T-helper 17 cell (primary cell): ENCODE measurements at places on chromosomes 2 and 18.

GRCh38 chr2:181308766-181309515, 148.2 kb upstream of the ITGA4 start:
- H3K4me3 ChIP-seq, result peak overlapping the region; percentile 74
- H3K27ac ChIP-seq, result peak overlapping the region; percentile 99
- peaks cover 2% of the 10 kb centered on the region for H3K36me3 ChIP-seq
- DNase-seq, result no peak

GRCh38 chr2:161954103-161954502, 119.9 kb downstream of the DPP4 start:
- no peak for DNase-seq
- peaks cover 2% of the 10 kb centered on the region for H3K36me3 ChIP-seq
- peaks cover 42% of the 10 kb centered on the region for H3K4me1 ChIP-seq
- peak overlapping the region; percentile 93 for H3K27ac ChIP-seq
- peak overlapping the region; percentile 55 for H3K4me3 ChIP-seq
- no peaks in the 10 kb centered on the region for H3K27me3 ChIP-seq

- no peak overlapping the region for H3K27ac ChIP-seq
- peaks cover 5% of the 10 kb centered on the region for H3K4me1 ChIP-seq
- H3K27me3 ChIP-seq, result peaks cover 48% of the 10 kb centered on the region
Observed at GRCh38 chr2:58427572-58428095, 186.5 kb upstream of the FANCL start.

GRCh38 chr2:11998626-11999378, 252.4 kb downstream of the LPIN1 start:
- H3K27ac ChIP-seq, result peak overlapping the region; percentile 3
- peaks cover 9% of the 10 kb centered on the region for H3K27me3 ChIP-seq
- peaks cover 16% of the 10 kb centered on the region for H3K4me1 ChIP-seq
- no peak overlapping the region for H3K4me3 ChIP-seq
- H3K36me3 ChIP-seq, result peaks cover 2% of the 10 kb centered on the region

DNA sequence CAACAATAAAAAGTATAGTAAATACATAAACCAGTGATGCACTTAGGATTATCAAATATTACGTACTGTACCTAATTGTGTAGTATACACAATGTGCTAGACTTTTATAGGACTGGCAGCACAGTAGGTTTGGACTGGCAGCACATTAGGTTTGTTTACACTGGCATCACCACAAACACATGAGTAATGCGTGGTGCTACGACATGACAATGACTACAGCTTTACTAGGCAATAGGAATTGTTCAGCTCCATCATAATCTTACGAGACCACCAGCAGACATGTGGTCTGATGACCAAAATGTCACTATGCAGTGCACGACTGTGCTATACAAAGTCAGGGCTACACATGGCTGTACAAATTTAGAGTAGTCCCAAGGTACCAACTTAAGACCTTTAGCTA, 2.3 kb downstream of the MBOAT2 start:
- H3K27me3 ChIP-seq, result peaks cover 13% of the 10 kb centered on the region
- no peaks in the 10 kb centered on the region for H3K36me3 ChIP-seq
- H3K4me3 ChIP-seq, result no peak overlapping the region

DNA sequence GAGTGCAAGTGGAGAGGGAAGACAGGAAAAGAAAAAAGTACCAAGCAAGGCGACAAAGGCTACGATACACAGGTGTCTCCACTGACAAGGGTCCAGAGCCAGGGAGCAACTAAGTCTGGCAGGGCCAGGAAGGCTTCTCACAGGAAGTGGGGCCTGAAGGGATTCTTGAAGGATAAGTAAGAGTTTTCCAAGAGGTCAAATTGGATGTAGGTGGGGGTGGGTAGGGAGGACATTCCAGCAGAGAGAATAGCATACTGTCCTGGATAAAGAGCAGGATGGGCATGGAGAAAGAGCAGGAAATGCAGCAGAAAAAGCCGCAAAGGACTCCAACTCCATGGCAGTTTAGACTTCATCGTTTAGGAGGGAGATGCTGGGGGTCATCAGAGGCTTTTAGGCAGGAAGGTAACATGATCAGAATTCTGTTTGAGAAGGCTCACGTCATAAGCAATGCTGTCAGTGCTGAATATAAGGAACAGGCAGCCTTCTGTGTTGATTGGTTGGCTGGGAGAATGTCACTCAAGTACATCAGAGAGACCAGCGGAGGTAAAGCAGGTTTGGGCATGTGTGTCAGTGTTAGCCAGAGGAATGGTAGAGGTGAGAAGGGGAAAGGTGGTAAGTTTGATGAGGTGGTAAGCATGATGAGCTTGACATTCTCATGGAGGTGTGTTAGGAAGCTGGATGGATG, 35.1 kb downstream of the ARHGAP25 start:
- H3K27me3 ChIP-seq, result no peaks in the 10 kb centered on the region
- peak overlapping the region; percentile 78 for H3K4me3 ChIP-seq
- peaks cover 95% of the 10 kb centered on the region for H3K4me1 ChIP-seq
- H3K36me3 ChIP-seq, result peaks cover 8% of the 10 kb centered on the region
- peak overlapping the region; percentile 94 for H3K27ac ChIP-seq
- no peak for DNase-seq

GRCh38 chr2:30162806-30163205, 16.0 kb downstream of the YPEL5 start:
- H3K4me1 ChIP-seq, result peaks cover 29% of the 10 kb centered on the region
- no peak for DNase-seq
- H3K27ac ChIP-seq, result peak overlapping the region; percentile 95
- peaks cover 13% of the 10 kb centered on the region for H3K36me3 ChIP-seq
- H3K4me3 ChIP-seq, result peak overlapping the region; percentile 84

- peaks cover 2% of the 10 kb centered on the region for H3K36me3 ChIP-seq
- no peak overlapping the region for H3K27ac ChIP-seq
- peaks cover 15% of the 10 kb centered on the region for H3K27me3 ChIP-seq
Observed at GRCh38 chr2:225310745-225311144, 88.8 kb upstream of the NYAP2 start.

DNA sequence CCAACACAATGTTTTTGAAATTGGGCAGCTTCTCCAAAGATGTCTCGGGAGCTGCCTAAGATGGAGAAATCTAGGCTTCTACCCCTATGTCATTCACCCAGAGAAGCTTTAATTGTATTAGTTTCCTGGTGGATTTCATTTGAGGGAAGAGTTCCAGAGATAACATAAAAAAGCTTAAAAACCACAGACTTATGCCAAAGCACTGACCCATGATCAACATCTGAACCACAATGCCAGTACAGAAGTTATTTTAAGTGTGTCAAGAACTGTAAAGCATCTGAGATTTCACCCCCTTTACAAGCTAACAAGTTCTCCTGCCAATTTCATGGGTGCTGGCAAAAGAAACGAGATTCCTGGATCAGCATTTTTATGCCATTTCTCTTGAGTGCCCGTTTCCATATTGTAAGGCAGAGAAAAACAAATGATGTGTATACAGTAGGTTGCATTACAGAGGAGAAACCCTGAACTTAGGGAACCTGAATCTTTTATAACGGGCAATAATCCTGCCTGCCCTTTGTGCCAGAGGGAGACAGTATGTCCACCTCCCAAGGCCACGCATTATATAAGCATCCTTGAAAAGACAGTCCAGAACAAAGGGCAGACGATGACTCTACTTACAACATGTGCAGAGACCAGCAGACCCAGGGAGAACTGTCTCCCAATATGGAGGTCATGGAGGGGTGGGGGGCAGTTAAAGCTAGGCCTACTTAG, 44.1 kb downstream of the MREG start:
- H3K36me3 ChIP-seq, result peaks cover 2% of the 10 kb centered on the region
- DNase-seq, result no peak
- H3K27me3 ChIP-seq, result no peaks in the 10 kb centered on the region
- no peak overlapping the region for H3K4me3 ChIP-seq
- H3K27ac ChIP-seq, result no peak overlapping the region
- H3K4me1 ChIP-seq, result peaks cover 18% of the 10 kb centered on the region

DNA sequence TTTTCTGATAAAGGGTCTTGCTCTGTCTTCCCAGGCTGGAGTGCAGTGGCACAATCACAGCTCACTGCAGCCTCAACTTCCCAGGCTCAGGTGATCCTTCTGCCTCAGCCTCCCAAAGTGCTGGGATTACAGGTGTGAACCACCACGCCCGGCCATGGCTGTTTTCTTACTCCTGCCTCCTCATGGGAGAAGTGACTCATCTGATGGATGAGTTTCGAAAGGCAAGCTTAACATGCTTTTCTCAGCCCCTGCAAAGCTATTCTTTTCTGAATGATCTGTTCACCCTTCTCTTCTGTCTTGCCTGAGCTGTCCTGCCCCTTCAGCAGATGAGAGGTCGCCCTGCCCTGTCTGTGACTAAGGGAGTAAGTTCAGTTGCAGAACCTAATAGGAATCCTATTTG, 929 bp upstream of the CREG2 start:
- peaks cover 56% of the 10 kb centered on the region for H3K27me3 ChIP-seq
- no peak for DNase-seq
- peaks cover 6% of the 10 kb centered on the region for H3K4me1 ChIP-seq

DNA sequence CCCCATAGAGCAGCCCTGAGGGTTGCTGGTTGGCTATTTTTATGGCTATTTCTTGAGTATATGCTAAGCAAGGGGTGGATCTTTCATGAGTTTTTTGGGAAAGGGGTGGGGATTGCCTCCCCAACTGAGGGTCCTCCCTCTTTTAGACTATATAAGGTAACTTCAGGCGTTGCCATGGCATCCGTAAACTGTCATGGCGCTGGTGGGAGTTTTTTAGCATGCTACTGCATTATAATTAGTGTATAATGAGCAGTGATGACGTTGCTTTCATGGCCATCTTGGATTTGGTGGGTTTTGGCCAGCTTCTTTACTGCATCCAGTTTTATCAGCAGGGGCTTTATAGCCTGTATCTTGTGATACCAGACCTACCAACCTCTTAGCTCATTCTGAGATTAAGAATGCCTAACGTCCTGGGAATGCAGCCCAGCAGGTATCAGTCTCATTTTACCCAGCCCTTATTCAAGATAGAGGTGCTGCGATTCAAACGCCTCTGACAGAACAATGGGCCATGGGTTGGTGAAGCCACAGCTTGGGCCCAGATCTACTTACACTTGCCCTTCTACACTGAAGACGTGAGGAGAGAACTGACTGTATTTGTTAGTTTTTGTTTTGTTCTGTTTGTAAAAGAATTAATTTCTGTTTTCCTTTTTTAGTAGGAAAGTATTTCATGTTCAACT, 53.8 kb upstream of the TMEM163 start:
- peaks cover 2% of the 10 kb centered on the region for H3K4me1 ChIP-seq
- H3K36me3 ChIP-seq, result no peaks in the 10 kb centered on the region
- H3K27ac ChIP-seq, result no peak overlapping the region
- H3K4me3 ChIP-seq, result no peak overlapping the region

GRCh38 chr18:32301976-32302743, 112.3 kb downstream of the MEP1B start:
- DNase-seq, result no peak
- no peak overlapping the region for H3K4me3 ChIP-seq
- H3K36me3 ChIP-seq, result no peaks in the 10 kb centered on the region
- no peaks in the 10 kb centered on the region for H3K4me1 ChIP-seq
- peaks cover 23% of the 10 kb centered on the region for H3K27me3 ChIP-seq

- H3K4me3 ChIP-seq, result no peak overlapping the region
- DNase-seq, result no peak
- peaks cover 28% of the 10 kb centered on the region for H3K27me3 ChIP-seq
- peaks cover 9% of the 10 kb centered on the region for H3K4me1 ChIP-seq
- no peak overlapping the region for H3K27ac ChIP-seq
Observed at GRCh38 chr2:133888621-133889219, 320.5 kb upstream of the NCKAP5 start.

DNA sequence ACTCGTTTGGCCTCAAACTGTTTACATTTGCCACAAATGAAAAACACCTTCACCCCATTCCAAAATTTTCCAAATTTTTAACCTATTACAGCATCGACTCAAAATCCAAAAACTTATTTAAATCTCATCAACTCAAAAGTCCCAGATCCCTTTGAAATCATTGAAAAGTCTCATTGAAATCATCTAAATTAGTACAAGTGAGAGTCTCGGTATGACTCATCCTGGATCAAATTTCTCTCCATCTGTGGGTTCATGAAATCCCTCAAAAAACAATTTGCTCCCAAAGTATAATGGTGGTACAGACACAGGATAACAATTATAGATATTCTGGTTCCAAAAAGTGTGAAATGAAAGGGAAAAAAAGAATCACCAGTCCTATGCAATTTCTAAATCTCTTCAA, 65.1 kb downstream of the LRP1B start:
- H3K36me3 ChIP-seq, result no peaks in the 10 kb centered on the region
- H3K4me1 ChIP-seq, result no peaks in the 10 kb centered on the region

DNA sequence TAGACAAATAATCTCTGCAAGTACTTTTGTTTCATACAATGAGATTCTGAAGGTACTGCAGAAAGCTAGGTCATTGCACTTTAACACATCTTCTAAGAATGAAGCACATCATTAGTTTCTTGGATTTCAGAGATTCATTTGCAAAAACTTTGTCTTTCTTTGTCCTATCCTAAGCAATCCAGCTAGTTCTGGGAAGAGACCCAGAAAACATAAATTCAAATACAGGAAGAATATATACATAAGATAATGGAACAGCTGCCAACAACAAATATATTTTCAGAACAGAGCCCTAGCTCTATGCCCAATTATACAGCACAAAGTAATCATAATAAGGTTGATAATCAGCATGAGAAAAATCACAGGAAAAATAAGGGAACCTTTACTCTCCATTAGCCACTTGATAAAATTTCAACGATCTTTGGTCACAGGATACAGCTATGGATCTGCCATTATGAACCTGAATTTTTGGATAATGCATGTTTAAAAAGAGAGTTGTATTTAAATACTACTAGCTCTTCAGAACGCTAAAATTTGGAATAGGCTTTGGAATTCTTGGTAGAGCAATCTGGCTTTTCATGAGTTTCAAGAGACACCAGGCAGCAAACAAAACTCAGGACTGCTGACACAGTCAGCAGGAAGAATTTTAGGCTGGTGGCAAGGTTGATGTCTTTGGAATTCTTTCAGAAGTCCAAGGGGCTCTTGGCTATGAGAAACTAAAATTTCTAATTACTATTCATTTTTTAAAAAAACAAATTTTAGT, 250.4 kb upstream of the SMIM21 start:
- DNase-seq, result no peak
- no peaks in the 10 kb centered on the region for H3K4me1 ChIP-seq

DNA sequence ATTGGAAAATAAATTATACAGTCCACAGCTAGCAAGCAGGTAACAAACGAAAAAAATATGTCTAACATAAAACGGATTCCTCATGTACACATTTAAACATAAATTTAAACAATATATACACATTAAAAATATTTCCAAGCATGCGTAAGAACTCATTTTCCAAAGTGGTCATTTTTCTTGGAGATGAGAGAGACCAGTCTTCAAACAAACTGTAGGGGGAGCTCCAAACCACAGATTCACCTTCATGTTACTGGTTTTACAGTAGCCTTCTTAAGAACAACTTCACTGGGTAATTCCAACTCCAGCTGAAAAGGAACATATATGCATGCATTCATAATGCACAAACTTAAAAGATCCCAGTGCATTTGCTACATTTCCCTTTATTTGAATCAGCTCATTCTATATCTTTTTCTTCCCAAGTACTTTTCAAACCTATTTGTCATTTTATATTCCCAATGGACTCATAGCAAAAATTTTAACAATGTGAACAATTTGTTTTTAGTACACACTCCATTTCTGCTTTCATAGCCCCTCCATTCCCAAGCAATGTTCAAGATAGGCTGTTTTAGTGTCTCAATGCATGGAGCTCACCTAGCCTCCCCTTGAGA, 4.7 kb upstream of the STAMBP start:
- peaks cover 10% of the 10 kb centered on the region for H3K27me3 ChIP-seq
- H3K4me3 ChIP-seq, result no peak overlapping the region
- H3K27ac ChIP-seq, result peak overlapping the region; percentile 75
- peaks cover 2% of the 10 kb centered on the region for H3K36me3 ChIP-seq
- peaks cover 14% of the 10 kb centered on the region for H3K4me1 ChIP-seq
